ENCODE measurements at places on chromosomes 3 and 15. TPM values are rescaled to one million over a fixed set of nuclear protein-coding genes. Genes with fewer than 3 reads are reported as not detected.

GRCh38 chr3:37243820-37244748 is 69.7 kb upstream of the LRRFIP2 start:
- peak overlapping the region; percentile 94 for H3K4me3 ChIP-seq
- H3K4me1 ChIP-seq: peaks cover 18% of the 10 kb centered on the region
- DNase-seq: peak; percentile 74
- no peaks in the 10 kb centered on the region for H3K36me3 ChIP-seq
- no peaks in the 10 kb centered on the region for H3K27me3 ChIP-seq

DNA sequence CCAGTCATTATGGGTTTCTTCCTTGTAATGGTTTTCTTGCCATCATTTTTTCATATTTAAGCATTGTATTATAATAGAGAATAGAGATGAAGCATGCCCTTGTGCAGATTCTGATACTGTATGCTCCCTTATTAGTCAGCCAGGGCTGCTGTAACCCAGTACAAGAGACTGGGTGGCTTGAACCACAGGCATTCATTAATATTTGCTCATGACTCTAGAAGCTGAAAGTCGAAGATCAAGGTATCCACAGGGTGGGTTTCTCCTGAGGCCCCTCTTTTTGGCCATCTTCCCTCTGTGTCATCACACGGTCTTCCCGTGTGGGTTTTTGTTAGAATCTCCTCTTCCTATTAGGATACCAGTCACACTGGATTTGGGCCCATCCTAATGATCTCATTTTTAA is 74.5 kb downstream of the FOXP1 start:
- H3K27ac ChIP-seq: peak overlapping the region; percentile 96
- H3K4me1 ChIP-seq: peaks cover 60% of the 10 kb centered on the region
- H3K4me3 ChIP-seq: no peak overlapping the region

GRCh38 chr15:85168642-85169173 is 187.1 kb downstream of the PDE8A start:
- H3K36me3 ChIP-seq: no peaks in the 10 kb centered on the region
- H3K4me1 ChIP-seq: peaks cover 6% of the 10 kb centered on the region
- H3K4me3 ChIP-seq: peak overlapping the region; percentile 39

- no peak overlapping the region for H3K27ac ChIP-seq
- no peaks in the 10 kb centered on the region for H3K36me3 ChIP-seq
- no peaks in the 10 kb centered on the region for H3K4me1 ChIP-seq
- no peak overlapping the region for H3K4me3 ChIP-seq
- H3K27me3 ChIP-seq: no peaks in the 10 kb centered on the region
These were observed 298.2 kb downstream of the KBTBD8 start for GRCh38 chr3:67296039-67296892.

Gene IMPG2
- 0.26 TPM for total RNA-seq
